Activated naive CD4-positive, alpha-beta T cell treated with anti-CD3 and anti-CD28 coated beads, Interleukin-2, amount 50 U/mL, for 72 hours (primary cell): ENCODE measurements at places on chromosomes 7 and 10.
A peak's percentile ranks its signal among the peaks of the same experiment; 100 is the strongest.

DNA sequence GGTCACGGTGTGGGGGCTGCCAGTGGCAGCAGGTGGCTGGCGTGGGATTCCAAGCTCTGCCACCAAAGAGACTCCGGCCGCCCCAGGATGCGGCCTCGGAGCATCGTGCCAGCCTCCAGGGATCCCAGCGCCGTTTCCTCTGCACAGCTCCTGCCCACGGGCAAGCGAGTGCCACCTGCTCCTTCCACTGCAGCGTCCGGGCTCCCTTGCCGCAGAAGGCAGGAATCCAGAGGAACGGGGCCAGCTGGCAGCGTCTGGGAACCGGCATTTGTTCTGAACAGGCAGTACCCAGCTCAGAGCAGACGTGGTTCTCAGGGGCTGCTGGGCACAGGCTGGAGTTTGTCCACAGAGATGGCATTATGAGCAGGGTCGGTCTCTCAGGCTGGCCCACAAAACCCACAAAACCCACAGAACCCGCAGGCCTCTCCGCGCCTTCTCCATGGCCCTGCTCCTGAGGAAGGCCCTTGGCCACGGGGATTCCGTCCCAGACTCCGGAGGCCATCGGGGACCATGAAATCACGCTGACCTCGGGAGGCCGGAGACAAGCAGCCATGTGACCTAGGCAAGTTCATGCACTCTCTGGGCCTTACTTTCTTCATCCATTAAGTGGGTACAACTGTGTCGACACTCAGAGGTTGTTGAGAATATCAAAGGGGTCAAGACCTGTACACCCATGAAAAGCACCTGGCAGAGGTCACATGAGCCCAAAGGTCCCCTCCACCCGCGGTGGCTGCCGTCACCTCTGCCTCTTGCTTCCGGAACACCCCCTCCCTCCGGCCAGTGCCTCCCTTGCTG lies 72.1 kb upstream of the TNRC18 start:
- DNase-seq, result no peak

- DNase-seq, result no peak
Measured at GRCh38 chr7:47301657-47302295, 280.1 kb downstream of the TNS3 start.

DNA sequence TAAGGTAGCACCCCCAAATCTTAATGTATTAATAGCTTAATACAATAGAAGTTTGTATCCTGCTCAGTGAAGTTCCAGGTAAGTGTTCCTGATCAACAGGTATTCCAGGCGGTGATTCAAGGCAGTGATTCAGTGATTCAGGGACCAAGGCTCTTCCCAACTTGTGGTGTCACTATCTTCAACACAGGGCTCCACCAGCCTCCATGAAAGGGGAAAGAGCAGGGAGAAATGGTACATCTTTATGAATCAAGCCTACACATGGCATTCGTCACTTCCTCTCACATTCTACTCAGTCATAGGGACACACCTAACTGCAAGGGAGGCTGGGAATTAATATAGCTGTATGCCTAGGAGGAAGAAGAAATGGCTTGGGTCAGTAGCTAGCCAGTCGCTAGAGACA lies 5.1 kb downstream of the GOLGA7B start:
- no peak for DNase-seq

- DNase-seq, result no peak
Measured at GRCh38 chr10:8288600-8288999, 234.1 kb downstream of the GATA3 start.

- DNase-seq, result no peak
Measured at GRCh38 chr10:2020836-2021235, 283.5 kb upstream of the ADARB2 start.

DNA sequence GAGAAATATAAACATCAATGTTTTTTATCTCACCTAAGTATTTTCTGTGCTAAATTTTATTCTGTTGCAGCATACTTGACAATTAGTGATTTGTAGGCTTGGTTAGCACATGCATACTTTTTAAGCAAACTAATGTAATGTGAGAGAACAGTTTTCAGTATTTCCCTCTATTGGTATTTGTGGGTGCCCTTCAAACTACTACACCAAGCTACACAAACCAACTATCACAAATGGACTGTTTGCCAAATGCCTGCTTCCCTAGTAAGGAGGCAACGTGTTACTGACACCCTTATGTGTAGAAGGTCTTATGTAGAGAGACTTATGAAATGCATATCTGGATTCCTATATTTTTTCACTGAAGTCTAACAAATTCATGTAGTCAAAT lies 98.4 kb upstream of the FZD1 start:
- DNase-seq, result no peak

DNA sequence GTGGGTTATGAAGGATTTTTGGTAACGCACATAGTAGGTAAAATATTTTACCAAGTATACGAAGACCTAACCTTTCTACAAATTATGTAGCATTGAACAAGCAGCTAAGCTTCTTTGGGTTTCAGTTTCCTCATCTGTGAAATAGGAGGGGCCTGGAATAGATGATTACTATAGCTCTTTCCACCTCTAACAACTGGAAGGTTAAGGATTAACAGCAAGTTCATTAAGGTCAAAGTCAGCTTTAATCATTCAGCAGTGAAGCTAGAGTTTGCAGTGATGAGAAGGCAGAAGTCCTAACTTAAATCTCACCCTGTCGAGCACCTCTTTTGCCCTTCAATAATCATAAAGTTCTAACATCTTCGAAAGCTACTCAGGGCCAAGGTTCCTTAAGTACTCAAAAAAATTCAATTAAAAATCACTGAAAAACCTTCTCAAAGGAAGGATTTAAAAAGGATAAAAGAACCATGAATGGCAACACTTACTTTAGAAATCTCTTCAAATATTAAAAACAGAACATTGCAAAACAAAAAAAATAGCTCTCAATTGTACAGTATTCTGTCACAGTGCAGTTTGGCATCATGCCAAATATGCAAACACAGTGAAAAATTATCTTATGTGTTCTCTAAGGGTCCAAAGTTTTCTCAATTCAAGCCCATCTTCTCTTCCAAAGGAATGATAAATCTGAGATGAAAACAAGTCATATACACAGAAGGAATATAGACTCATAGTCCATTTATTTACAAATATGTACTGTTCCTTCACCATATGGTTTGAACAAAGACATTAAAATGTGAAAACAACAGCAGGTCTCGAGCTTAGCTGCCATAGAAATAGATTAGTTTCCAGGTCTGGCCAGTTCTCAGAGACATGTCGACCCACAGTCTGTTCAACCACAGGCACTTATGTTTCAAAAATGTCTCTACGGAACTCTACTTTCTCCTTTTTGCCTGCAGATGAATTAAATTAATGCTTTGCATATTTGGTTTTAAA lies 152.0 kb upstream of the SLC13A1 start:
- no peak for DNase-seq

GRCh38 chr7:107007007-107007891 lies 37.3 kb upstream of the PRKAR2B start:
- DNase-seq, result no peak

DNA sequence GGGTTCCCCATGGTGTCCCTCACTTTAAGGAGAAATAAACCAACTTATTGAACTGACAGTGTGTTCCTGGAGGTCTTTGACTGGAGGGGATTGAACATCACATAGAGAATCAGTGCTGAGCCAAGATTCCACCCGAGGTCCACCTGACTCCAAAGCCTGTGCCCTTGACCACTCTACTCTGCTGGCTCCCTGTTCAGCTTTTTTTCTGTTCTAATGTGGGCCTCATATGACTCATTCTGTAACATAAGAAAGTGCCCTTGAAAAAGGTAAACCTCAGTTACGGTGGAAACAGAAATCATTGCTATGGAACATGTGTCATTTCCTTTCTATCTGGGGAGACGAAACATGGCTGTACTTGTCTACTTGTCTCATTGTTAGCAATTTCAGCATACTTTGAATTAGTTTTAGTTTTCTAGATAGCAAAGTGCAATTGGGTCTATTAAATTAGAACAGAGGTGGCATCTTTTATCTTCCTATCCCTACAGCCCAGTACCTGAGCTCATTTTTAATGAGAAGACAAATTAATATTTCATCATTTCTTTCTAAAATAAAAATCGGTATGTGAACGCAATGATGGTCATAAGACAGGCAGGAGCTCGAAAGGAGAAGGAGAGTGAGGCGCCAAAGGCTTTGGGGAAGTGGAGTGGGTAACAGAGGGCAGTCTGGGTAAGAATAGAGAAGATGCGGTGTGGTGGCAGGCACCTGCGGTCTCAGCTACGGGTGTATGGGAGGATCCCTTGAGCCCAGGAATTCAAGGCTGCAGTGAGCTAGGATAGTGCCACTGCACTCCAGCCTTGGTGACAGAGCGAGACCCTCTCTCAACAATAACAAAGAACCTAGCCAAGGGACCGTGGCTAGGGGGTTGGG lies 1.5 kb downstream of the GSDME start:
- DNase-seq, result no peak

- DNase-seq, result peak; percentile 89
Measured at GRCh38 chr10:101569622-101570427, 18.2 kb downstream of the POLL start.

DNA sequence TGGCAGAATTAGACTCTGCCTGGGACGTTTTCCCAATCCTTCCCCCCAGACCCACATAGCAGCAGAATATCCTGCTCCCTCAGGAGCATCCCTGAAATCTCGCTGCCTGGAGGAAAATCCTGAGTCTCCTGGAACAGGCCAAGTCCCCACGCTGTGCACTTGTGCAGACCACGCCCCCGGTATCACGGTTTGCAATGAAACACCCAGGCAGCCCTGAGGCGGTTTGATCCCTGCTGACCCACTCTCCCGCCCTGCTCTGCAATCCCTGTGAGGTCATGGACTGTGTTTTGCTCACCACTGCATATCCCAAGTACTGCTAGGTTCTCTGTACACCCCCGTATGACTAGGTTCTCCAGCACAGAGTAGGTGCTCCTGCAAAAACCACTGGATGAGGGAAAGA lies 411.8 kb upstream of the MGMT start:
- DNase-seq, result no peak

DNA sequence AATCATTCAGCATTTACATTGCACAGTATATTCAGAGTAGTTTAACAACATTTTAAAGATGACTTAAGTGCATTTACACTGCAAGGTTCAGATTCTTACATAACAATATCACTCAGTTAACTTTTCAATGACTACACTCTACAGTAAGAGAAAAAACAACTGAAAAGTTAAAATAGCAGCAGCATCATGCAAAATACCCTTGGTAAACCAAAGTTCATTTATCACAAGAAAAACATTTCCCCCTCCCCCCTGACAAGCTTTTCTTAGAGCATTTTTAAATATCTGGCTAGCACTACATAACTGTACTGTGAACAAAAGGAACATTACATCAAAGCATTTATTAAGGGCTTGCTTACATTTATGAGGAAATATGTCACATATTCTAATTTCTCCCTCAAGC lies 179.5 kb upstream of the HGF start:
- no peak for DNase-seq

DNA sequence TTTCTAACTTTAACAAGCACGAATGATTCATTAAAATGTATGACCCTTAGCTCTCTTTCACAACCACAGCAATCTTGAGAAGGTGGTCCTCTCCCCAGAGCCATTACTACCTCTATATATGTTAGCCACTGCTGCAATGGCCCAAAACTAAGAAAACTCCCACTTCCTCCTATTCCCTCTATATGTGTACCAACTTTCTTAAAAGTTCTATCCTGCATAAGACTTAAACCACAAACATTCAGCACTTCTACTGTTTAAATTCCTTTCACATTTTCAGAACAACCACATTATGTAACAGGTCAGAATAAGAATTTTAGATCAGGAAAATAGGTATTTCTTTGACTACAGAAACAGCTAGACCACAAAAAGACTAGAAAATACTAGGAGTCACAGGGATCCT lies 36.2 kb downstream of the WASL start:
- DNase-seq, result no peak

- DNase-seq, result no peak
Measured at GRCh38 chr7:370259-370625, 80.3 kb downstream of the FOXL3 start.

- no peak for DNase-seq
Measured at GRCh38 chr7:46150721-46151120, 229.6 kb upstream of the IGFBP3 start.

DNA sequence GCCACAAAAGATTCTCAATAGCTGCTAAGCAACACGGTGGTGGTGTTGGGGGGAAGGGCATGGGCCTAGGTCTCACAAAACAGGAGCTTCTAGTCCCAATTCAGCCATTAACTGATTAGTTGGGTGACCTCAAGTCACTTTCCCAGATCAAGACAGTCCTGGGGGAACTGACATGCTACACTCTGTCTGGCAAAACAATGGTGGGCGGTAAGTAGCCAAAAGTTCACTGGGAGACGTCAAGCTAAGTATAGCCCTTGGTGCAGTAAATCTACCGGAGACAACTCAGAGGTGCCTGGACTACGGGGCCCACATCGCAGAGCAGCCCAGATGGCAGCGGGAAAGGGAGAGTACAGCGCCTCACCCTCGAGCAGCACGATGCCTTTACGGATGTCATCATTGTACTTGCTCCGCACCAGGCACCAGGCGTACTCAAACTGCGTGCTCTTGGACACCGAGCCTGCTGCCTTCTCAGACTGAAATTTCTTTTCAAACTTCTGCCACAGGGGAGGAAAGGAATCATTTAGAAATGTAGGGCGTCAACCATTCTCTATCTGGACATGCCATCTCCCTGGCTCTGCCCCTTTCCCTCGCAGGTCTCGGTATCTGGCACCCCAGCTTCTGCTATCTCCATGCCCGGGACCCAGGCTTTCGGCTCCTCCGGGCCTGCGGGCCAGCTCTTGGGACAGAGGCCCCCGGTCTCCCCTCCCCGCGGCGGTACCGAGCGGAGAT lies 1.1 kb downstream of the FIS1 start:
- DNase-seq, result no peak

DNA sequence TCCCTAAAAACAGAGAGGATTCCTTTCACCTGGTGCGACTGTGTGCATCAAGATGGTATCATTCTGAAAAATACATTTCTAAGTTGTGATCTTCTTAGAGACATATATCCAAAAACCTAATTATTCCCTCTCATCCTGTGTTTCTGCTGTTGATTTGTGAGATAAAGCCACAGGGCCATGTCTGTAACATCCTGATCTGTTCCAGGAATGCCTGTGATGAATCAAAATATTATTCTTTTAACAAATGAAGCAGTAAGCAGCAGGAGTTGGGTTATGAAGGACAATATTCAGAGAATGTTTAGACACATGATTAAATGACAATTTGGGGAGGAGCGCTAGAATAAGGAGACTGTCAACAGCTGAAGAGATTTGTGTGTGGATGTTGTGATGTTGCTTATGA lies 731.4 kb downstream of the KCNMA1 start:
- no peak for DNase-seq

DNA sequence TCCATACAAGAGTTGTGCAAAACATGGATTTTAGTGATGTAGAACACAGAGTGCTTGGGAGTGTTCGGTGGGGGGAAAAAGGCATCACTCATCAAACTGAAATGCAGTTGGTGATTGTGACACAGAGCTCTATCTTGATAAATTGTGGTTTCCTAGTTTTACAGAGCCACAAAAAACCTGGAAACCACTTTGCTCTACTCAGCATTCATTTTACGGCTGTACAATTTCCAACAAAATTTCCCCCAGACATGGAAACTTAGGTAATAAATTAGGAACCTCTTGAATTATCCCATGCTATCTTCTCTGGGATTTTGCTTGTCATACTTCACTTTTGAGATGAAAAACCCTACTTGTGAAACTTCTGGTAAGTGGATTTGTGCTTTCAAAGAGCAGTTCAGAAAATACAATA lies 614.9 kb upstream of the FZD8 start:
- DNase-seq, result no peak

GRCh38 chr10:92693534-92693893 lies 3.8 kb downstream of the HHEX start:
- DNase-seq, result no peak

GRCh38 chr10:75137533-75138438 lies 26.3 kb downstream of the SAMD8 start:
- peak; percentile 16 for DNase-seq

- no peak for DNase-seq
Measured at GRCh38 chr10:6881987-6882386, 301.9 kb upstream of the PRKCQ start.
